Frontal cortex (tissue), 4 donors: ENCODE measurements at places on chromosomes 5 and 9. TPM values are rescaled to one million over a fixed set of nuclear protein-coding genes. Genes with fewer than 3 reads are reported as not detected.

- DNase-seq = no peak
Measured at GRCh38 chr5:56595566-56595965, 219.8 kb upstream of the MAP3K1 start.

KCNN2 gene
- total RNA-seq = 29.8 TPM

DNA sequence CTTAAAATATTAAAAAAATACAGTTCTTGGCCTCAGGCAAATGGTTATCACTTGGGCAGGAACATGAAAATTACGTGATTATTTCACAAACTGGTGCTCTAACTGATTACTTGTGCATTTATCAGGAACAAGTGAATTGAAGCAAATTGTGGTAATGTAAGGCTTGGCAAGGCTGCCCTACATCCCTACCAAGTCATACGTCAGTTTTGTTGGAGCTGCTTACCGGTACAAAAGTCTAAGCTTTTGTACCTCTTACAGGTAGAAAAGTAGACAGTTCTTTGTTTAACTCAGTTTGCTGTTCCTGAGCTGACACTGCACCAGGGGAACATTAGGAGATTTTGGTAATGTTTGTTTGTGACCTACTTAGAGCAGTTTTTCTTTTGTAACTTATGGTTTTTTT is 2.2 kb downstream of the G3BP1 start:
- no peak for DNase-seq

PURA gene
- 9.4 TPM for total RNA-seq
